ENCODE measurements at places on chromosomes 12 and 14.

GRCh38 chr12:89980236-89980635 lies 271.6 kb upstream of the ATP2B1 start:
- DNase-seq: no peak

DNA sequence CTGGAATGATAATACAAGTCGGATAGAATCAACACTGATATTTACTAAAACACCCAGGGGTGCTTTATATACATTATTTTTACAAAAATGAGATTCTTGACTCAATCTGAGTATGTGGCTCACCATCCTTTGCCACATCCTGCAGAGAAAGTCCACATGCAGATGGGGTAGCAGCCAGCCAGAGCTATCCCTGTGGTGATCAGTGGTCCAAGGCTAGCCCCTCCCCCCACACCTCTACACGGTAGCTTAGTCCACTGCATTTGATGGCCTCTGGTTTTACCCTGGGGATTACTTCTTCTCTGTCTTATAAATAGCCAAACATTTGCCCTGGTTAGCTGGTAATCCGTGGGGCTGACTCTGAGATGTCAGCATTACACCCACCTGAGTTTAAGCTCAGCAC lies 28.1 kb upstream of the TTC7B start:
- DNase-seq: no peak

GRCh38 chr12:61554268-61555008 lies 705.8 kb upstream of the USP15 start:
- DNase-seq: no peak

DNA sequence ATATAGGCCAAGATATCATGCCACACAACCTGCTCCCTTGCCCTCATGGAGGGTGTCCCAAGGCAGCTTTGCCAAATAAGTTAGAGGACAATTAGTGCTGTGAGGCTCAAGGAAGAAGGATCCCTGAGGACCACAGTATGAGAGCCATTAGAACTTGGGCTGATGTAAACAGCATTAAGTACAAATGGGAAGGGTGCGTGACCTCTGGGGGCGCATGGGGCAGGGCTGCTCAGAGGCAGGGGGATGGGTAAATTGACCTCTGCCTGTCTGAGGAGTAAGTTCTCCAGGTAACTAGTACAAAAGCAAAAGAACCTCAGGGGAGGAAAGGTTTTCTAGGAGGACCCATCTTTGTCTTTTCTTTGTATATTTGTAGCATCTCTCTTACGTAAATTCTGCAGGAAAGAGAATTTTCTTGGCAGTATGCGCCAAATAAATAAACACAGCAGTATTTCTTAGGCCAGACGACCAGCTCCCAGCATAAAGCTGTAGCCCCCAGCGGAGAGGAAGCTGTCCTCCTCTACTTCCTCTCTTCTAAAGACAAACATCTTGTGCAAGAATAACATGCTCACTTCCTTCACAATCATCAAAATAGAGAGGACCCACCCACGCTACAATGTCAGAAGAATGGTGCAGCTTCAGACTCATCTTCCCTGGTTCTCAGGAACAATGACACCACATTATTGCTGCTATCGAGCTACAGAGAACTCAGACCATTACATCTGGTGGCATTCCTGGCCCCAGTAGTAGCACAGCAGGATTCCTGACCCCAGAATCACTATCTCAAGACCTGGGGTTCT lies 16.4 kb upstream of the VWF start:
- DNase-seq: no peak

DNA sequence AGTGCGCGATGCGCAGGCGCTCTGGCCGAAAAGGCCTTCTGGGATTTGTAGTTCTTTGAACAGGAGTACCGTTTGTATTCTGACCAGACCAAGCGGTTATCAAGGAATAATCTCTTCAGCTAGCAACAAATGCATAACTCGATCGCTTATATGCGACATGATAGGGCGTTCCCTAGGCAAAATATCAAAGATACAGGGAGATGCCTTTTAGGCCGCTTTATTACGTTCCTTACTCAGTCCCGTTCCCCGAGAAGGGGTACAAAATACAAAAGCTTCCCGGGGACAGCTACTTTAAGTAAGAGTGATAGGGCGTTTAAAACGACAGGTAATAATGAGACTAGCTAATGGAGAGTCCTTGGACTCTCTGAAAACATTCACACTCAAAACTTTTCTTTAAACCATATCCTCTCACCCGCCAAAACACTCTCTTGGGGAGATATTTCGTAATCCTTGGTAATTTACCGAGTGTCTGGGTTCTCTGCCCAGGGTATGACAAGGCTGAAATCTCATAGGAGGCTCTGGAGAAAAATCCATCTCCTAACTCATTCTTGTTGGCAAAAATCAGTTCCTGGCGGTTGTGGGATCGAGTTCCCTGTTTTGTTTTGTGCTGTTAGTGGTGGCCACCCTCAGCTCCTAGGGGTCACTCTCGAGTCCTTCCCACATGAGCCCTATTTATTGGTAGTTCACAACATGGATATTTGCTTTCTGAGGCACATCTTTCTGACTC lies 412 bp upstream of the SNW1 start:
- DNase-seq: peak; percentile 37

DNA sequence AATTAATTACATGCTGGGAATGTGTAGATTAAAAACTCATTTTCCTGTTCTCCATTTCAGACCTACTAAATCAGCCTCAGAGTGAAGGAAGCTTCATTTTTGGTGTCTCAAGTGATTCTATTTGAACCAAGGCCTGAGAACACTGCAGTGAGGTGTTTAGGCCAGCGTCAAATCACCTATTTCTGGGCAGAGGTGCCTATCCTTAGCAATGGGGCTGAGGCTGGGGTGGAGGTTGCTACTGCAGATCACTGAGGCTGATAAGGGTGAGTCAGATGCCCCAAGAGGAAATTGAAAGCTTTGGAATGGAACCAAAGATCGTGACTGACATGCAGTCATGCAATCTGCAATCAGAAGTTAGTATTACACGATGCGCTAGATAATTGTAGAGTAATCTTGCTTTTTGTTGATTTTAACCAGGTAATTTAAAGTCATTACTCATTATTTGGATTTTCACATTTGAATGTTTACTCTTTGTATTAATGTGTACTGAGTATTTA lies 4.4 kb downstream of the TXNRD1 start:
- DNase-seq: peak; percentile 82

- DNase-seq: no peak
Measured at GRCh38 chr12:88546853-88547252, 33.4 kb downstream of the KITLG start.

GRCh38 chr14:29851397-29851796 lies 76.2 kb downstream of the PRKD1 start:
- no peak for DNase-seq

GRCh38 chr12:3230758-3231375 lies 153.7 kb downstream of the TSPAN9 start:
- no peak for DNase-seq

DNA sequence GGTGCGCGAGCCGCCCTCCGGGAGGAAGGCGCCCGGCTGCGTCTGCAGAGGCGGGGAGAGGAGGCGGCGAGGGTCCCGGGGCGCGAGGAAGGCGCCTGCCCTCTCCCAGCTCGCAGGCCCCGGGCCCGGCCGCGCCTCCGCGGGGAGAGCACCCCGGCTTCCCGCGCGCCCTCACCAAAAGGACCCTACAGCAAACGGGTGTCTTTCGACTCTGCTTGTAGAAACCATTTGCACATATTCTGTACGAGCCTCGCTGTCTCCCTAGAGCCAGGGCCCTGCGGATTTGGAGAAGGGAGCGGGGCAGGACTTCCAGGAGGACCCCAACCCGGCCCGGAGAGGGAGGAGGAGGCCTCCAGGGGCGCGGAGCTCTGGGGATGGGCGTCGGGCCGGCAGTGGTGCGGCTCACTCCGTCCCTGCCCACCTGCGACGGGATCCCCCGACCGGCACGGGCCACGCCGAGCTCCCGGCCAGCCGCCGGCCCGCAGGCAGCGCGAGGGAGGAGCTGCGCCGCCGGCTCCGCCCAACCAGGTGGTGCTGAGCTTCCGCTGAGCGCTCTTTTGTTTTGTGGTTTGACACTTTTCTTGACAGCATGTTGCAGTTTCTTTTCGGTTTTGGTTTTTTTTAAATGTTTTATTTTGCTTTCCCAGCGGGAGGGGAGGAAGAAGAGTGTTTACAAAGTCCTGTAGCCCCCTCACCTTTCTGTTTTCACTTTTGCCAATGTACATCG lies 103.3 kb upstream of the FKBP4 start:
- no peak for DNase-seq

- no peak for DNase-seq
Measured at GRCh38 chr14:96630281-96630680, 128.1 kb downstream of the PAPOLA start.

DNA sequence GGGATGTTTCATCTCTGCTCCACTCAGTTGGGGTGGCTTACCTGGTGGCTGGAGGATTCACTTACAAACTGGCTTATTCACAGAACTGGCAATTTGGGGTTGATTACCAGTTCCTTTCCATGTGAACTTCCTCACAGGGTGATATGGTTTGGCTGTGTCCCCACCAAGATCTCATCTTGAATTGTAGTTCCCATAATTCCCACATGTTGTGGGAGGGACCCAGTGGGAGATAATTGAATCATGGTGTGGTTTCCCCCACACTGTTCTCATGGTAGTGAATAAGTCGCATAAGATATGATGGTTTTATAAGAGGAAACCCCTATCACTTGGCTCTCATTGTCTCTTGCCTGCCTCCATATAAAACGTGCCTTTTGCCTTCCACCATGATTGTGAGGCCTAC lies 26.9 kb upstream of the IGF1 start:
- no peak for DNase-seq

DNA sequence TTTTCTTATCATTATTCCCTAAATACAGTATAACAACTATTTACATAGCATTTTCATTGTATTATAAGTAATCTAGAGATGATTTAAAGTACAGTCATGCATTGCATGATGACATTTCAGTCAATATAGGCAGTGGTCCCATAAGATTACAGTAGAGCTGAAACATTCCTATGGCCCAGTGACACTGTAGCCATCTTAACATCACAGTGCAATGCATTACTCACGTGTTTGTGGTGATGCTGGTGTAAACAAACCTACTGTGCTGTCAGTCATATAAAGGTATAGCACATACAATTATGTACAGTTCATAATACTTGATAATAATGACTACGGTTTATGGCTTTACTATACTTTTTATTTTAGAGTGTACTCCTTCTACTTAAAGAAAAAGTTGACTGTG lies 13.3 kb downstream of the LLPH start:
- DNase-seq: no peak

DNA sequence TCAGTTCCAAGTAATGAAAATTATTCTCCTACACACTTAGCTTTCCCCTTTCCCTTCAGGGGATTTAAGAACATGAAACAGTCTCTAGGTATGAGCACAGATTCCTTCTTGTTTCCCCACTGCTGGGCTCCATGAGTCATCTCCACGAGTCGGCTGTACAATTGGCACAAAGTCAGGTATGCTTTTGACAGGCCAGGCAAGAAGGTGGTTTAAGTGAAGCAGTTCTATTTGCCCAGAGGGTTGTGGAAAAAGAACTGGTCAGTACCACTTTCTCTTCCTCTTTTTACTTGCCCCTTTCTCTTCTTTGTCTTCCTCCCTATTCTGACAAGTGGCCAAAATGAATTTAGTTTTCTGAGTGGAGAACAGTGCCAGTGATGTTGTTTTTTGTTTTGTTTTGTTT lies 16.3 kb downstream of the DYNC1H1 start:
- peak; percentile 81 for DNase-seq

GRCh38 chr12:101877806-101878242 lies 444 bp downstream of the DRAM1 start:
- peak; percentile 40 for DNase-seq

DNA sequence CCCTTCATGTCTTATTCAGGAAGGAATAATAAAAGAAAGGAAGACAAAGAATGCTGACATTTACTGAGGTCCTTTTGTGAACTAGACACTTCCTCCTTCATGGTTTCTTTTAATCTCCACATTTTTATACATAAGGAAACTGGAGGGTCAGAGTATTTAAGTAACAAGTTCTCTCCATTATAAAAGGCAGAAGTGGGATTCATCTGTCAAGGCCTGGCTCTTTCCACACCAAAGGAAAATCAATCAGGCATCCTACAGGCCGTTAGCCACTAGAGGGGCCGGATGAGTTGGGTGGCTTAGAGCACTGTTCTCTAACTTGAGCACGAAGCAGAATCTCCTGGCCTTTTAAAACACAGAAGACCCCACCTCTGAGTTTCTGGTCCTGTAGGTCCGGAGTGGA lies 36.8 kb upstream of the NINJ2 start:
- DNase-seq: no peak

DNA sequence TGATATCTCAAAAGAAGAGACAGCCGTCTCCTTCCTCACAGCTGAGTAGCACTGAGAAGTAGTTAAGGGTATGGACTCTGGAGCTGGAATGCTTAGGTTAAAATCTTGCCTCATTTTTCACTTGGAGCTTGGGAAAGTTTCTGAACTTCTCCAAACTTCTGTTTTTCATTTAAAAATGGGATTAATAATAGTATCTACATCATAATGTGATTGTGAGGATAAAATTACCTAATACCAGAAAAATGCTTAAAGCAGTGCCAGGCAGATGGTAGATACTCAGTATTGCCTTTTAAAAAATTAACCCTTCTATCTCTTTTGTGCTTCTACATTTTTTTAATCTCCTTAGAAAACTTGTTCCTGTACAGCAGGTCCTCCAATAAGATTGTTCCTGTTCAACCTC lies 63.1 kb downstream of the A2M start:
- DNase-seq: no peak

- no peak for DNase-seq
Measured at GRCh38 chr14:99688629-99689028, 4.5 kb downstream of the CYP46A1 start.

- no peak for DNase-seq
Measured at GRCh38 chr12:106428384-106428783, 70.8 kb downstream of the POLR3B start.

- no peak for DNase-seq
Measured at GRCh38 chr12:67624355-67624754, 24.2 kb upstream of the DYRK2 start.

DNA sequence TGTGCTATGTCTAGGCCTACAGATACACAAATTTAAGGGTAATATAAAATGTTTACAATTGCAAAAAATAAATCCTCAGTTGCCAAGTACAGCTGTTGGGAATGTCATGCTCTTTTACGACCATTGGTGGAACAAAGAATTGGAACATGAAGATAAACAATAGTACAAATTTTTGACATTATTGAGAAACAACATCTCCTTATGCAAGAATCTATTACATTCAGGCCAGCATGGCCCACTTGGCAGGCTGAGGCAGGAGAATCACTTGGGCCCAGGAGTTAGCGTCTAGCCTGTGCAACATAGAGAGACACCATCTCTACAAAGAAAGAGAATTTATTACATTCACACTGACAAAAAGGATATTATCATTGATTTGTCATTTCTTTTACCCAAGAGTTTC lies 135.9 kb upstream of the NTF3 start:
- no peak for DNase-seq

GRCh38 chr12:10842862-10843261 lies 6.4 kb downstream of the PRR4 start:
- no peak for DNase-seq

GRCh38 chr14:59377491-59377890 lies 87.7 kb downstream of the GPR135 start:
- no peak for DNase-seq

DNA sequence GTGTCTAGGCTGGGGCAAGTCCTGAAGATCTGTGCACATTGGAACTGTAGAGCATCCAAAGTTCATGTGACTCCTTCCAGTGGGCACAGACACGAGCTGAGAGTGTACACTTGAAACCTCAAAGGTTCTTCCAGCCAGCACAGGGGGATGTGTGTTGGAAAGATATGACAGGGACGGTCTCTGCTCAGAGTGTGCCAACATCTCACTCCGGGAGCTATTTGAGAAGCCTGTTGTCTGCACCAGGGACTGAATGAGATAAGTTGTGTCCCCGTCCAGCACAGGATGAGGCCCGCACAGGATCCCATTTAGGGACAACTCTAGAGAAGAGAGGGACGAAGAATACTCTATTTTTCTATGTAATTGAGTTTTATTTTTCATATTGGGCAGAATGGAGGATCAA lies 136.3 kb downstream of the SNAPC1 start:
- no peak for DNase-seq

All from Calu3 (cell line).